Fibroblast of skin of left biceps (primary cell): ENCODE measurements at places on chromosomes 1 and 21.

DNA sequence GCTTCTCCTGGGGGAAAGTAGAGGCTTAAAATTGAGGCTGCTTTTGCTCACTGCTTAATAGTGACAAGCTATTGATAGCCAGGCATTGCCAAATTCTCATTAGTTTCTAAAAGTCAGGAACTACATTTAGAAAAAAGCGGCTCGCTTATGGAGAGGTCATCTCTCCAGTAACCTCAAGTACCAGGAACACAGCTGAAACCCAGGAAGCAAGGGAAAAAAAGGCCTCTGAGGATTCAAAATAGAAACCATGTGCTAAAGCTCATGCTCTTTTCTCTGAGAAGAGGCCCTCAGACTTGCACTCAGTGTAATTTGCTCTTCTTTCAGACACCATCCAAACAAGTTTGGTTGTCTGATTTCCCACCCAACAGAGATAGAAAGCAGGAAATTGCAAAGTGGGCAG, 261.4 kb upstream of the USP25 start:
- no peak for DNase-seq

- DNase-seq: no peak
Measured at GRCh38 chr1:2969011-2969844, 52.0 kb upstream of the ACTRT2 start.

GRCh38 chr1:178607718-178608408, 95.0 kb downstream of the TEX35 start:
- DNase-seq: no peak

DNA sequence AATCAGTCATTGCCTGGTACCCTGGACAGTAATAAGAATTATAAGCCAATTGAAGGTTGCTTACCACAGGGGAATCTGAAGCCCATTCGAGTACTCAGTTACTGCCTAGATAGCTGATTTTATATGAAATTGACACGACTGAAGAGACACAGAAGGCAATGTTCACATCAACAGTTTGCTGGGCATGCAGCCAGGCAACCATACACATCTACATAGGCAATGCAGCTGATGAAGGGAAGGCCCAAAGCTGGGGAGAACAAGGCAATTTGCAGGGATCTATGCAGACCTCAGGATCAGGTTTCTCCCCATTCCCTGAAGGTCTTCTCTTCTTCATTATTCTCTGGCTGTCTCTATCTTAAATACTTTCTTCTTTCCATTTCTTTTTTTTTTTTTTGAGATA, 448.7 kb downstream of the PTBP2 start:
- no peak for DNase-seq

DNA sequence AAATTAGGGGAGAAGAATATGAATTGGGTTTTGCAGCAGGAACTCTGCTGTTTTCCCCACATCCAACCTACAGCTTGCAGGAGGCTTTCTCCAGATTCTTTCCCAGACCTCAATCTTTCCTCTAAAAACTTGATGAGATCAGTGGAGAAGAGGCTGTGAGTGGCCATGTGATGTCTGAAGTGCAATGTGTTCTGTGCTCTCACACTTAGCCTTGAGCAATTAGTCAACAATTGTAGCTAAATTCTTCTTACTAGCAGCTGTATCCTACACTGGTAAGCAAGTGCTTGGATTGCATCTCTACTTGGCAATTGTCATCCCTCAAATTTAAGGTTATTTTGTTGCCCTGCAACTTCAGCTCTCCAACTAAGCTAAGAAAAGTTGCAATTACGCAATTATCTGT, 807.3 kb upstream of the RGS18 start:
- no peak for DNase-seq

GRCh38 chr1:42153624-42154023, 414 bp downstream of the GUCA2B start:
- DNase-seq: no peak

DNA sequence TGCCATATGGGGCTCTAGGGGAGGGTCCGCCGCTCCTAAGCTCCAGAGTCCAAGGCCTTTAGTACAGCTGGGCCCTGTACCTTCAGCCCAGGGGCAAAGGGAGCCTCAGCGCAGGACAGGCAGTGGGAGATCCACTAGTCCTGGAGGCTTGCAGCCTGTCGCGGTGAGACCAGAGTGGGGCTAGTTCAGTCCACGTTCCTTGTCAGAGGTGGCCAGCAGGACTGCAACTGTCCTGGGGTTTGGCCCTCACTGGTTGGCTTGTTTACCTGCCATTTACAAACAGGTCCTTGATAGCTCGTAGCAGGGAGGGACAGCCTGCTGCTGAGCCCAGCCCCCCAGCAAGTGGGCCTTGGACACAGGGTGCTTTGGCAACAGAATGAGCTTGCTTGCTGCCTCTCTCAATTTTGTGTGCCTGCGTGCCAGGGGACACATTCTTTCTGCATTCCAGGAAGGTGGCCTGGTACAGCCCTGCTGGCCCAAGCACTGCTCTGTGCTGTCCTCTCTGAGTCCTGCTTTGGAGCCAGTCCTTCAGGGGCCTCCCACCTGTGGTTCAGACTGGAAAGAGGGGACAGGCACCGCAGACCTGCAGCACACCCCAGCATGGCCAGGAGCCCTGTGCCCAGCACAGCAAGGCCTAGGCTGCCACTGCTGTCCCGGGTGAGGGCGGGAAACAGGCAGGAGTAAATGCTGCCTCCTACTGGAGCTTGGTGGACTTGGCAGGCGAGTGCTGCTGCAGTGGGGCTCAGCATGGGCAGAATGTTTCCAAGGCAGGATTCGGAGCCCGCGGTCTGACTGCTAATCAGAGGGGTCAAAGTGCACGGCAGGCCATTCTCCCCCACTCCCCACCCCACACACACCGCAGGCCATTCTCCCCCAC, 15.2 kb downstream of the H6PD start:
- no peak for DNase-seq

- DNase-seq: no peak
Measured at GRCh38 chr1:162901243-162901642, 40.3 kb upstream of the CCDC190 start.

- no peak for DNase-seq
Measured at GRCh38 chr1:70963374-70963773, 84.2 kb downstream of the PTGER3 start.

- DNase-seq: peak; percentile 15
Measured at GRCh38 chr1:233790662-233791371, 113.7 kb upstream of the SLC35F3 start.

- DNase-seq: no peak
Measured at GRCh38 chr1:45033356-45033755, 21.3 kb downstream of the UROD start.

- no peak for DNase-seq
Measured at GRCh38 chr1:80181418-80181817, 1174.9 kb upstream of the ADGRL4 start.

DNA sequence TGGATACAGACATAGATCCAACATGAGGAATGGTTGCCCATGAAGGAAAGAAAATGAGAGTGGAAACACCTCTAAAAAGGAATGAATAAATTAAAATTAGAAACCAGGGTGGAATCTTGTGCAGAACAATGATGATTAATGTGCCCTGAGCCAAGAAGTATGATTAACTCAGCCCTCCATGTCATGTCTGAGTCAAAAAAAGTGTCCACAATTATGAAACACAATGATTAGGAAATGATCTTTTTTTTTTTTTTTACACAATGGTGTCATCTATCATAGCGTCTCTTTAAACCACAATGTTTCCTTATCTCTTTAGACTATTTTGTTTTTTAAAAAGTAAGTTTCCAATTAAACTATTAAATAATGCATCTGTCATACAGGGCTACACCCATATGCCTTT, 78.9 kb upstream of the RAB4A start:
- no peak for DNase-seq

- no peak for DNase-seq
Measured at GRCh38 chr21:35338881-35339632, 290.0 kb upstream of the RUNX1 start.

- DNase-seq: no peak
Measured at GRCh38 chr21:43917515-43918384, 52.7 kb downstream of the AGPAT3 start.

GRCh38 chr1:234355782-234356510, 17.3 kb upstream of the COA6 start:
- DNase-seq: no peak

DNA sequence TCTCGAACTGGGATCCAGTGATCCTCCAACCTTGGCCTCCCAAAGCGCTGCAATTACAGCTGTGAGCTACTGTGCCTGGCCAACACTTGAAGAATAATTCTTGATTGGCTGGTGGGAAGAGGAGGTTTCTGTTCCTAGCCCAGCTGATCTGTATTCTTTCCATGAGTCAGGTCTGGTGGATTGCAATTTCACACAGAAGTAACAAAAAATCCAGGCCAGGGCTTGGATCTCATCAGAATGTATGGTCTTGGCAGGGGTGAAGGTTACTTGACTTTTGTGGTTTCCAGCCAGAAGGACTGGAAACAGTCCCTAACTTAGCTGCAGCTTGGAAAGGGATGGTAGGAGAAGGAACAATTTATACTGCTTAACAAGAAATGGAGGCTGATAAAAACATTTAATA, 5.1 kb upstream of the HP1BP3 start:
- DNase-seq: no peak
